Stimulated activated CD8-positive, alpha-beta memory T cell treated with anti-CD3 and anti-CD28 coated beads, Interleukin-4, amount 100 ng/mL, for 1 hour (primary cell): ENCODE measurements at places on chromosomes 7 and 10.

GRCh38 chr7:18064242-18064838, 36.7 kb upstream of the PRPS1L1 start:
- DNase-seq, result no peak

DNA sequence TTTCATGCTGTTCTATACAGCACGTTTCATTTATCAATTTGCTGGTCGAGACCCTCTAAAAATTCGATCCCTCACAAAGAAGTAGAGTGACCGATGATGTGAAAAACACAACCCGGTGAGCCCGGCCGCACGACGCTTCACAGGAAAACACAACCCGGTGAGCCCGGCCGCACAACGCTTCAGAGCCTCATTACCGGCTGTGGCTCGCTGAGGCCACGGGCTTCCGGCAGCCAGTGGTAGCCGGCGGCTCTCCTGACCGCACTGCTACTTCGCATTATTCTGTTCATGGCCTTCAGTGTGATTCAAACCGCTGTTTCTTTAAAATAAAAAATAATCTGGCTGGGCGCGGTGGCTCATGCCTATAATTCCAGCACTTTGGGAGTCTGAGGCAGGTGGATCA, 42.3 kb upstream of the RBM33 start:
- DNase-seq, result no peak

DNA sequence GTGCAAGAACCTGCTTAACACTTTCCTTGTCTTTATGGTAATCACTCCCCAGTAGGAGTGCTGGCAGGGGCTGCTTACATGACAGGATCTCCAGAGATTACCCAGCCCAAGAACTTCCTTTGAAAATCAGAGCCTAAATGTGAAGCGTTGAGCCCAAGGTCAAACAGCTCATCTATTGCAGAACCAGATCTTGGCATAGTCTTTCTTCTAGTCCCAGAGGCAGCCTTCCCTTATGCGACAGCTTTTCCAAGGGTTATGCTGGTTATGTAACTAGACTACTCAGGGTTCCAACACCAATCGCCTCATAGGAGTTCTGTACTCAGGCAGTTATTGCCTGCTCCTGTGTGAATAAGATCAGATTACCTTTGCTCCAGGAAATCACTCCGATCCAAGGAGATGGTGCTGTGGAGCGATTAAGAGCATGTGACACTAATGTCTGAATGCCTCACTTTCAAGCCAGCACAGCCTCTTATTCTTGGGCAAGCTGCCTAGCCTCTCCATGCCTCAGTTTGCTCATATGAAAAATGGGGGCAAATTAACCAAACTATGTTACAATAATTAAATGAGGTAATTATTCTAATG, 8.4 kb upstream of the LGI1 start:
- no peak for DNase-seq

- DNase-seq, result no peak
Observed at GRCh38 chr10:54826994-54827560, 26.0 kb upstream of the PCDH15 start.

GRCh38 chr10:33277135-33277536, 57.3 kb downstream of the NRP1 start:
- no peak for DNase-seq

GRCh38 chr10:88194961-88195367, 331.5 kb downstream of the PTEN start:
- no peak for DNase-seq

DNA sequence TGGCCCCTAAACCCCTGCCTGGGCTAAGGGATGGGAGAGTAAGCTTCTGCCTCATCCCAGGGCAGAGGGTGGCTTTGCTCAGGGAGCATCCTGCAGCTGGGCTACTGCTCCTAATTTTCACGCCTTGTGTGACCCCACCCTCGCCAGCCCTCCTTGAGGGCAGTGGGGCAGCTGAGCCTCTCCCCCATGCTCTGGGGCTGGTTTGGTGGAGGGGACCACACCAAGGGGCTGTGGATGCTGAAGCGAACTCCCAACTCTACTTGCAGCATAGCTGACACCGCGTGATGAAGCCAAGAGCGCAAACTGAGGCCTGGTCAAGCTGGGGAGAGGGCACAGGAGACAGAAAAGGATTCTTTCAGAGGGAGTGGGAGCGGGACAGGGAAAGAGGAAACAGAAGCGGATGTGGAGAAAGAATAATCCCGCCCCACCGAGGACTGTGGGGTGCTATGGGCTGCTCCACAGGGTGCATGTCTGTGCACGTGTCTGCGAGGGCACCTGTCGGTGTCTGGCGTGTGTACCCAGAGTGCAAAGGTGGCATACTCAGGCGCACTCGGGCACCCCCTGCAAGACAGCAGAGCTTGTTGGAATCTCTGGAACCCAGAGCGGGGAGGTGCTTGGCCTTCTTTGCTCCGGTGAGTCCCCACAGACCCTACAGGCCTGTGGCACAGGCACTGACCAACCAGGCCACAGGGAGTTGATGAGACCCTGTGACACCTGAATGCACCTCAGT, 19.4 kb upstream of the RASGEF1A start:
- DNase-seq, result no peak

DNA sequence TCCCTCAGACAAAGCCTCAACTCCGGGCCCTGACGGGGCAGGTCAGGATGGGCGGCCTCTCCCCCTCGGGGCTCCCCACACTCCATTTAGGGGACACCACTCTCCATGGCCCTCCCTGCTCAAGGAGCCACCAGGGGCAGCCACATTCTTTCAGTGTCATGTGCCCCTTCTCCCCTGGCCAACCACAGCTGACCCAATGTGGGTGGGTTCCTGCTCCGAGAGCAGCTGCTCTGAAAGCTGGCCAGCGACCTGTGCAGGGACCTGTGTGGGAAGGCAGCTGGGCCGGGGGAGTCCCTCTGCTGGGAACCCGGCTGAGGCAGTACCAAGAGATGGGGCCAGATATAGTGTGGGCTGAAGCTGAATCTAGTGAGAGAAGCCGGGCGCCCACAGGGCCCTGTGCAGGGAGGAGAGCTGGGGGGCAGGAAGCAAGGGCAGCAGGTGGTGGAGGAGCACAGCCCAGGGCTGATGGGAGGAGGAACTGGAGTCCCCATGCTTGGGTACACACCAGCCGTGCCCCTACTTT, 40.6 kb upstream of the NPFFR1 start:
- no peak for DNase-seq

DNA sequence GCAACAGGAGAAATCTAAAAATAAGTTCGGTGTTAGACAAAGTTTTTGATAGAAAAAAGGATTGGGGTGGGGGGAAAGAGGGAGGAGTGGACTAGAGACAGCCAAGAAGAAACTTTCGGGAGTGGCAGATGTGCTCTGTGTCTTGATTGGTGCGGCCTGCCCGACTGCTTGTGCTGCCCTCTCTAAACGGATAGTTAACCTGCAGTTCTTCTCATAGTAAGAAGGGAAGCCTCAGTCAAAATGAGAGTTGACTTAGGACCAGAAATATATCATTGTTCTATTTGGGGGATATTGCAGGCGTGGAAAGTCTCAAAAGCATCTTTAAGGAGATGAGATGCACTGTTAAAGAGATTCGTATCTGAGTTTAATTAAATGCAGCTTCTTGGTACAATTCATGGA, 39.3 kb downstream of the UBE3C start:
- DNase-seq, result no peak

GRCh38 chr7:101853684-101854083, 36.3 kb downstream of the CUX1 start:
- no peak for DNase-seq

DNA sequence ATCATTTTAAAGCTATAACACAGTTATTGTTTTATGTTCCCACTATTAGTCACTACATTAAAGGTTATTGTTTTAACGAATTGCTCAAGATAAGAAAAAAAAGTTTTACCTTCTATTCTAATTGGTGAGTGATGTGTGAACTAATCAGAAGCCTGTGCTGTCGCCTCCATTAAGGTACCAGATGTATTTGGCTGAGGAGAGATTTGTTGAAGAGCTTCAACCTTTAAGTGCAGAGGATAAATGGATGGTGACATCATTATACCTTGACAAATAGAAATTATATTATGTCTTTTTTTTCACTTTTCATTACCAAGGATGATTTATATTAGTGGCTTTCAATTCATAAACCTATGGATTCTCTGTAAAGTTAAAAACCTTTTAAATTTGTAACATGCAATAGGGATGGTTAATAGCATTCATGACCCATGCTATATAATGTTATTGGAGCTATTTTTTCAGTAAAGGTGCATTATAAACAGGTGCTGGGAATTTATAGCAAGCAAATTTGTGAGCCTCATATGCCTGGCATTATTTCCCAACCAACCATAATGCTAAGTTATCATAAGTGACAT, 97.0 kb upstream of the NPVF start:
- DNase-seq, result no peak

- DNase-seq, result no peak
Observed at GRCh38 chr10:131013281-131013912, 298.1 kb downstream of the TCERG1L start.

DNA sequence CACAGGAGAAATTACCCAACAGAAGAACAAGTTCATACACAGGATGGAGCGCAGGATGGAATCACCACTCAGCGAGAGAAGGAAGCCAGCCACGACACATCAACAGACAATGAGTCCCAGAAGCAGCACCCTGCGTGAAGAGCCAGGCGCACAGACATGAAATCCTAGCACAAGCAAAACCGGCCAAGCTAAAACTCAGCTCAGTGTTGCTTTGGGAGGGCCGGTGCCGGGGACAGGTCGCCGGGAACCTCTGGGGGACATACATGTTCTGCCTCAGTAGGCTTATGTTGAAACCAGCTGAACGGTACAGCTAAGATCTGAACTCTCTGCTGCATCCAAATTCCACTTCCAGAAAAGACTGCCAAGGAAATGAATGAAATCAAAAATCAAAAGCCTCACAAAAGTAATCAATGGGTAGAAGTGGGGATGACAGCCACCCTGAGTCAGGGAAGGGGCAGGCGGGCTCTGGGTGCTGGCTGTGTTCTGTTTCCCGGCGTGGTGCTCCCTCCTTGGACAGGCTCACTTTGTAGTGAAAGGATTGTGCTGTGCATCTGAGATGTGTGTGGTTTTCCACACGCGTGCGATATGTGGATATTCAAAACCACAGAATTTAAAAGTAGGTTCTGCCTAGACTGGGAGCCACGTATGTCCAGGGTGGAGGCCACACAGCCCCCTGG, 114.7 kb downstream of the PDGFA start:
- DNase-seq, result no peak
